Stimulated activated CD4-positive, alpha-beta T cell treated with anti-CD3 and anti-CD28 coated beads, Interleukin-1b, Interleukin-23, amount 100 ng/mL, for 48 hours (primary cell): ENCODE measurements at places on chromosomes 3 and 15.

DNA sequence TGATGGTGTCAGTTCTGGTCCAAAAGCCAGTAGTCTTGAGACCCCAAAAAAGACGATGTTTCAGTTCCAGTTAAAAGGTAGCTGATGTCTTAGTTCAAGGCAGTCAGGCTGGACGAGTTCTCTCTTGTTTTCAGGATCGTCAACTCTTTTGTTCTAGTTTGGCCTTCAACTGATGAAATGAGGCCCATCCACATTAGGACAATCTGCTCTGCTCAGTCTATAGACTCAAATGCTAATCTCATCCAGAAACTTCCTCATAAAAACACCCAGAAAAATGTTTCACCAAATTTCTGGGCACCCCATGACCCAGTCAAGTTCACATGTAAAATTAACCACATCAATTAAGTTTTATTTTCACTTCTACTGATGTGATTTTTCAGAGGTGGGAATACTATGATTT lies 74.0 kb downstream of the MOBP start:
- DNase-seq: no peak

DNA sequence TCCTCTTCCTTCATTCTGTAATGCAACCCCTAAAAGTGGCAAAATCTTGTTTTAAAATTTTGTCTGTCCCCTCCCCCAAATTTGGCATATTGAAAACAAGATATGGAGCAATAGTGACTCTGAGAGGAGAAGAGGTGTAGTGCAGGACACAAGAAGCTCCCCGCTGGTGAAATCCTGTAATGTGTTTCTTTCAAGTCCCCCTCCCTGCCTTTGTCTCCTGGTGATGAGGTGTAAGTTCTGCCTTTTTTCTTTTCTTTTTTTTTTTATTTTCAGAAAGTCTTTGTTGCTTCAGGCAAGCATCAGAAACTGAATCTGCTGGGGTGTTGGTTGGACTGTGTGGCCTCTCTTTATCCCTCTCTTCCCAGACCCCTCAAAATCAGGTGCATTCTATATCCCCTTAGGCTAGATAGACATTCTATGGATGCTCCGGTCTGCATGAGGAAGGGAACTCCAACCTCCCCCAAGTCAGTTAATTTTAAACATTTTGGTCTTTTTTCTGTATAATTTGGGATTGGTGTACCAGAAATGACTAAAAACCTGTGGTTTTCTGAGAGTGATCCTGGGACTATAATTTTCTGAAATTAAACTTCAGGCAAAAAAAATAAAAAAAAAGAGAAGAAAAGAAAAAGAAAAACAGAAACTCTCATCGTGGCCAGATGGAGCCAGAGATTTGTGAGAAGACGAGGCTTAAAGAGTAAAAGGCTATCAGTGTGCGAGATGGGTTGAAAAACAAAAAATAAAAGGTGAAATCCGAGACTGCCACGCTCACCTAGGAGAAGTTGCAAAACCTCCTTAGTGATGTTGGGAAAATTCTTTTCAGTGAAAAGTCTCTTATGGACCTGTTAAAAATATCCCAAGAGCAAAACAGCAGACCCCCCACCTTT lies 21.4 kb downstream of the ACKR2 start:
- no peak for DNase-seq

DNA sequence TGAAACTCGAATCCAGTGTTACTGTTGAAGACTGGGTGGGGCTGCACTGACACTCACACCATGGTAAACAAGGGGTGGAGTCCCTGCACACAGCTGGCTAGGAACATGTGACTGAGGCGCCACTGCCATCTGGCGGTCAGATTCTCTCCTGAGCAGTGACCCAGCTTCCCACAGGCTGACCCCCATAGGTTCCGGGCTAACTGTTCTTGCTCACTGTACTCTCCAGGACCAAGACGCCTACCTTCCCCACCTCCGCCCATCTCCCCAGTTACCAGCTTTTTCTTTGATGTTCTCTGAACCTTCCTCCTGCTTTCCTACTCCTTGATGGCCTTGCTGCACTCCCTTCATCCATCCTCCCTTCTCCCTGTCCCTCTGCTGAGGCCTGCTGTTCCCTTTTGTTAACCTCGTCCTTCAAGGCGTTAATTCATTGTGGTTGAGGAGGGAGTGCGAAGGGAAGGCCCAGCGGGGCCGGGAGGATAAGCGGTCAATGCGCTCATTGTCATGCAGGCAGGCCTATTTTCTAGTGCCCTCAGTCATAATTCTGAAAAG lies 115.2 kb downstream of the ATP8B4 start:
- DNase-seq: peak; percentile 54

GRCh38 chr15:75832114-75832513 lies 11.1 kb upstream of the UBE2Q2 start:
- DNase-seq: no peak

GRCh38 chr15:71106802-71107500 lies 8.3 kb upstream of the THSD4 start:
- no peak for DNase-seq

- DNase-seq: no peak
These were observed 54.5 kb upstream of the TGFBR2 start for GRCh38 chr3:30551927-30552326.

- no peak for DNase-seq
These were observed 114.3 kb downstream of the CORO2B start for GRCh38 chr15:68693071-68693470.

DNA sequence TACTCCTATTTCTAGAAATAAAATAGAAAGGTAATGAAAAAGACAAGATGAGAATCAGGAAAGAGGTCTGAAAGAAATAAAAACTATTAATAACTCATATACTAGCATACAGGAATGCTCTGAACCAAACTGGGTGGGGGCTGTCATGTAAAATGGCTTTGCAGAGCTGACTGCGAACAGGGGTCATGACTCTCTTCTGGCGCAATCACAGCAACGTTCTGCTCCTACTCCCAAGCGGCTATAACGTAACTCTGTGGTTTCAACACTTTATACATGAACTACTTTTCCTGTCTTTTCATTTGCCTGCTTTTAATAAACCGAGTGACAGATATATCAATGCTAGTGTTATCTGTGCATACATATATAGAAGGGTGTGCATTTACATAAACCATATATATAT lies 116.7 kb downstream of the DLG1 start:
- DNase-seq: no peak

DNA sequence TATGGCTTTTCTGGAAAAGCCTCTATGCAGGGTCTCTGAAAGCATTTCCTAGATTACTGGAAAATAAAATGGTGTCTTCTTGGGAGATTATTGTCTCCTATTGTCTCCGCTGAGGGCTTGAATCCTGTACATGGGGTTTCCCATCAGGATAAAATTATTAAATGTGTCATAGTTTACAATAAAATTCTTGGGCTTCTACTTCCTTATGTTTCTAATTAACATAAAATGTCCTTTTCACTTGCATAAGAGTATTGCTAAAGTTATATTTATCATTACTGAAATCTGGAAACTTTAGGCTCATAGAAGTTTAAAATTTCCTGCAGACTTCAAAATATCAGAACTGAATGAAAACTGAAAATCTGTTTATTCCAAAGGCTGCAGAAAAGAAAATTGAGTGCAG lies 595.5 kb upstream of the AGTR1 start:
- DNase-seq: no peak

GRCh38 chr15:58369261-58369701 lies 62.5 kb upstream of the LIPC start:
- no peak for DNase-seq

GRCh38 chr3:9180764-9181117 lies 68.7 kb downstream of the SRGAP3 start:
- peak; percentile 14 for DNase-seq

- DNase-seq: no peak
These were observed 5.8 kb downstream of the ISLR start for GRCh38 chr15:74179101-74179841.

- DNase-seq: no peak
These were observed 325.2 kb upstream of the ARL6 start for GRCh38 chr3:97439373-97439772.

DNA sequence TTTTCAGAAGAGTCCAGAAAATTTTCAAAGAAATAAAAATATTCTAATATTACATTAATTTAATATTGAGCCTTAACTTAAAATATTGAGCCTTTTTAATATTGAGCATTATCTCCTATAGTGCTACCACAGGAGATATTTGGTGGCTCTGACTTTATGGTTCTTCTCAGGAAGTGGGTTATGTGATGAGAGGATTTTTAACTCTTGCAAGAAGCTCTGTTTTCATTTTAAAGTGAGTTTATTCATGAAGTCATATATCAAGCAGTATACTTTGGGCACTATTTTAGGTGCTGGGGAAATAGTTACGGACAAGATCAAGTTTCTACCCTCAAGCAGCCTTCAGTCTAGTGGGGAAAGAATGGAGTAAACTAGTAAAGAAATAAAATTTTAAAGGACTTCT lies 13.4 kb upstream of the MBNL1 start:
- no peak for DNase-seq

DNA sequence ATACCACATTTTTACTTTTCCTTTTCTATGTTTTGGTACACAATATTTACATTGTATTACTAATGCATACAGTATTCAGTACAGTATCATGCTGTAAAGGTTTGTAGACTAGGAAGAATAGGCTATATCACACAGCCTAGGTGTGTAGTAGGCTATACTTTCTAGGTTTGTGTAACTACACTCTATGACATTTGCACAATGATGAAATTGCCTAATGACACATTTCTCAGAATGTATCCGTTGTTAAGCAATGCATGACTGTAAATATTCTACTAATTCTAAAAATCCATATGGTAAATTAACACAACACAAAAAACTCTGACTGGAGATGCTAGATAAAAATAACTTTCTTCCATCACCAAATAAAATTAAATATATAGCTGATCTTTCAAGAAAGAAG lies 16.2 kb downstream of the NEDD4 start:
- DNase-seq: no peak

- DNase-seq: peak; percentile 16
These were observed 421 bp downstream of the KLHL18 start for GRCh38 chr3:47283193-47283537.

- DNase-seq: peak; percentile 85
These were observed 241.7 kb upstream of the ICE2 start for GRCh38 chr15:60720493-60721256.

- peak; percentile 74 for DNase-seq
These were observed 12.9 kb downstream of the PCYT1A start for GRCh38 chr3:196274585-196274984.

- no peak for DNase-seq
These were observed 239.8 kb upstream of the THBS1 start for GRCh38 chr15:39340903-39341645.

DNA sequence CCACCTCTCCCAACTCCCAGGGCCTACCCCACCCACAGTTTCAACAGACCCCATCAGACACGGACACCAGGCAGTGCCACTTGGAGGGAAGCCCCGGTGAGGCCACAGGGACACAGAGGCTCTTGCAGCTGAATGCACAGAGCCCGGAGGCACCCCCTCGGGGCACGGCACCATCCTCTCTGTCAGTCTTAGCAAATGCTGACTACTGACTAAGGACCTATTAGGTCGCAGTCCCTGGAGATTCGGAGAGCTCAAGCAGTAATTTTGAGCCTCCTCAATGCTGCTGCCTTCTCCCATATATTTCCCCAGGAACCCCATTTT lies 79.9 kb downstream of the VGLL4 start:
- no peak for DNase-seq

DNA sequence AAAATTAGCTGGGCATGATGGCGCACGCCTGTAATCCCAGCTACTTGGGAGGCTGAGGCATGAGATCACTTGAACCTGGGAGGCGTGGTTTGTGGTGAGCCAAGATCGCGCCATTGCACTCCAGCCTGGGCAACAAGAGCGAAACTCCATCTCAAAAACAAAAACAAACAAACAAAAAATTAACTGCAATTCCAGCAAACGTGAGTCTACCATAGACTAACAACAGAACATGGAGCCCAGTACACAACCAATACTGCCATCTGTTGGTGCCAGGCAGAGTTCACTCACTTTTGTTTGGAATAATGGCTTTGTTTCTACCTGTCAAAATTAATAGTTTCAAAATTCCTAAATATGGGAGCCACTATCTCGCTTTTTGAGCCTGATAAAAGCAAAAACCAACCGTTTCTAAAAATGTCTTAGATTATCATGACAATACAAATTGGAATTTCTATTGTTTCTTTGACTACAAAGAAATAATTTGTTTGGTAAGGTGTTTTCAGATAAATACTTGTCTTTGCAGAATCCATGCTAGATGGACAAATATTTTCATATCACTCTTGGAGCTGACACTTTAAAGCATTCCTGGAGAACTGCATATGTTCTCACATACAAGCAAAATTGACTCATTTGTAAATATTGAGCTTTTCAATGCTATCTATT lies 45.0 kb downstream of the GPR176 start:
- peak; percentile 9 for DNase-seq
